Activated naive CD4-positive, alpha-beta T cell treated with Interleukin-2 at 50 U/mL for 16 hours (primary cell): ENCODE measurements at places on chromosomes 12 and 14.

GRCh38 chr14:95056476-95056875 lies 100.9 kb downstream of the DICER1 start:
- no peak for DNase-seq

GRCh38 chr12:102769323-102769916 lies 147.6 kb downstream of the PAH start:
- DNase-seq: peak; percentile 6

DNA sequence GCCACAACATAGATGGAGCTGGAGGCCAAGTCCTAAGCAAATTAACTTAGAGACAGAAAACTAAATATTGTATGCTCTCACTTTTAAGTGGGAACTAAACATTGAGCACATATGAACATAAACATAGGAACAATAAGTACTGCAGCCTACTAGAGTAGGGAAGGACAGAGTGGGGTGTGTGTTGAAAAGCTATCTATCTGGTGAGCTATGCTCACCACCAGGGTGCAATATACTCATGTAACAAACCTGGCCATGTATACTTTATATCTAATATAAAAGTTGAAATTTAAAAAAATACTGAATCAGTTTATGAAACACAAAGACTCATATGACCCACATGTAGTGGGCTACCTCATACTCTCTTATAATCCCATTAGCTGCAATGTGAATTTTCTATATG lies 1305.0 kb downstream of the LRFN5 start:
- no peak for DNase-seq

DNA sequence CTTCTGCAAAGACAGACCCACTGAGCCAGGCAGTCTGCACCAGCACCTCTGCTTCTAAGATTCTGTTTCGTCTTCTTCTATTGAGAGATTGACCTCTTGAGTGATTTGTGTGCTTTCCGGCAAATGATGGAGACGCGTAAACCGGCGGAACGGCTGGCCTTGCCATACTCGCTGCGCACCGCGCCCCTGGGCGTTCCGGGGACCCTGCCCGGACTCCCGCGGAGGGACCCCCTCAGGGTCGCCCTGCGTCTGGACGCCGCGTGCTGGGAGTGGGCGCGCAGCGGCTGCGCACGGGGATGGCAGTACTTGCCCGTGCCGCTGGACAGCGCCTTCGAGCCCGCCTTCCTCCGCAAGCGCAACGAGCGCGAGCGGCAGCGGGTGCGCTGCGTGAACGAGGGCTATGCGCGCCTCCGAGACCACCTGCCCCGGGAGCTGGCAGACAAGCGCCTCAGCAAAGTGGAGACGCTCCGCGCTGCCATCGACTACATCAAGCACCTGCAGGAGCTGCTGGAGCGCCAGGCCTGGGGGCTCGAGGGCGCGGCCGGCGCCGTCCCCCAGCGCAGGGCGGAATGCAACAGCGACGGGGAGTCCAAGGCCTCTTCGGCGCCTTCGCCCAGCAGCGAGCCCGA lies 703 bp downstream of the ASCL4 start:
- no peak for DNase-seq

DNA sequence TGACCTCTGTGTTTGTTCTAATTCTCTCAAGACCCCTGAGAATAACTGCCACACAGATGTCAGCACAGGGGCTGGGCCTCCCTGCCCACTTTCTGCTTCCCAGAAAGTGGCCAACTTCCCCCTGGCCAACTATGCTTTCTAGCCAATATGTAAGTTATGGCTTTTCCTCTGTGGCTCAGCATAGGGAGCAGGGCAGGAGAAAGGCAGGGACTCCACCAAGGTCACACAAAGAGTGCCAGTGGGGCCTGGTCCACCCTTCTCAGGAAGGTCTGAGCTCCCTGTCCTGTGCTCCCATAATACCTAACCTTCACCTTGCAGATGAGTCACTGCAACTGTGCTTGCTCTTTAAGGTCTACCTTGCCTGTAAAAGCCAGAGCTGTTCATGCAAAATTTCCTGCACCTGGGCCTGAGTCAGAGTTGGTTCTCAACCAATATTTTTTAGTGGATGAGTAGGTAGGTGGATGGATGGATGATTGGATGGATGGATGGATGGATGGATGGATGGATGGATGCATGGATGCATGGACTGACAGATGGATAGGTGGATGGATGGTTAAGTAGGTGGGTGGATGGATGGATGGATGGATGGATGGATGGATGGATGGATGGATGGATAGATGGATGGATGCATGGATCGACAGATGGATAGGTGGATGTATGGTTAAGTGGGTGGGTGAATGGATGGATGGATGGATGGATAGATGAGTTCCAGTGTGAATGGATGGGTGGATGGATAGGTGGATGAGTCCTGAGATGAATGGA lies 64.2 kb downstream of the DIO3 start:
- no peak for DNase-seq

GRCh38 chr14:105292826-105293711 lies 7.7 kb downstream of the BRF1 start:
- peak; percentile 32 for DNase-seq

- no peak for DNase-seq
These were observed 8.8 kb upstream of the TUBA1C start for GRCh38 chr12:49255857-49256637.

GRCh38 chr14:67705211-67705610 lies 3.5 kb downstream of the RDH12 start:
- DNase-seq: no peak

GRCh38 chr14:100159865-100160533 lies 554 bp upstream of the DEGS2 start:
- DNase-seq: no peak

- DNase-seq: no peak
These were observed 12.7 kb upstream of the KRT77 start for GRCh38 chr12:52716061-52716460.

DNA sequence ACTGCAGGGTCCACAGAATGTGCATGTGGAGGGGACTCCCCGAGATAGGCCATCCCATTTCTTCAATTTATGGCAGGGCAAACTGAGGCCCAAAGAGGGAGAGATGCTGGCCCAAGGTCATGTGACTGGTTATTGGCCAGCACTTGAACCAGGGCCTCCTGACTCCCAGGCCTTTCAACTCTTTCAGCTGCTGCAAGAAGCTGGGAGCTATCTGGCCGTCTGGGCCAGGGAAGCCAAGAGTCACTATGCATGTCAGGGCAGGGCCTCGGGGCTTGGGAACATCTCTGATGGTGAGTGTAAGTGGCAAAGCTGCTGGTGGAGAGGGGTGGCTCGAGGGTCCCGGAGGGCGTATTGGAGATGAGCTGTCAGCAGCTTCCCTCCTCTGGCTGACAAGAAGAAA lies 9.5 kb upstream of the LTBP2 start:
- DNase-seq: no peak

DNA sequence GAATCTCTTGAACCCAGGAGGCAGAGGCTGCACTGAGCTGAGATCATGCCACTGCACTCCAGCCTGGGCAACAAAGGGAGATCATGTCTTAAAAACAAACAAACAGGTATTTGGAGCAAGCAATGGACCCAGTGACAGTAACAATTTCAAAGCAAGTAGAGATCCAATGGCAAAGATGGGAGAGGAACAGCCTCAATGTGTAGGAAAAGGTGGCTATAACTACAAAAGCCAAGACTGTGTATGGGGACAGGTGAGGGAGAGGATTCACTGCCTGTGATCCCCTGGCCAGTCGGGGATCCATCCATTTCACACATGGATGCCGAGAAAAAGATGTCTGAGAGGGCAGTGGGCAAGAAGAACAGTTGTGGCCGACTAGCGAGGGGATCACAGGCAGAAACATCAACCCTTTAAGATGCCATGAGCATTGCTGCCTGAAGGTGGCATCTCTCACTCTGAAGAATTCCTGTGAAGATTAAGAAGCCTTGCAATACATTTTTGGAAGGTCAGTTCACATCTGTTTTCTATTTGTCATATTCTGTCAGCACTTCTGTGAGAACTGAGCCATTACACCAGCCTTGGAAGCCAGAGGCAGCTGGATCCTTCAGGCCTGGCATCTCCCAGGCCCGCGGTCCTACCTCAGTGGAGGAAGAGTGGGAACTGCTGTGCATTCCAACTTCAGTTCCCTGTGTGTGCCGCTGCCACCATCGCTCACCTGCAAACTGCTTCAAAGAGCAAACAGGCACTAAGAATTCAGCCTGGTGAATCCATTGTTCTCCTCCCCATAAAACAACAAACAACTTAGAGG lies 54.5 kb upstream of the FRS2 start:
- DNase-seq: no peak

- no peak for DNase-seq
These were observed 28.7 kb downstream of the UBE2N start for GRCh38 chr12:93413064-93413463.

DNA sequence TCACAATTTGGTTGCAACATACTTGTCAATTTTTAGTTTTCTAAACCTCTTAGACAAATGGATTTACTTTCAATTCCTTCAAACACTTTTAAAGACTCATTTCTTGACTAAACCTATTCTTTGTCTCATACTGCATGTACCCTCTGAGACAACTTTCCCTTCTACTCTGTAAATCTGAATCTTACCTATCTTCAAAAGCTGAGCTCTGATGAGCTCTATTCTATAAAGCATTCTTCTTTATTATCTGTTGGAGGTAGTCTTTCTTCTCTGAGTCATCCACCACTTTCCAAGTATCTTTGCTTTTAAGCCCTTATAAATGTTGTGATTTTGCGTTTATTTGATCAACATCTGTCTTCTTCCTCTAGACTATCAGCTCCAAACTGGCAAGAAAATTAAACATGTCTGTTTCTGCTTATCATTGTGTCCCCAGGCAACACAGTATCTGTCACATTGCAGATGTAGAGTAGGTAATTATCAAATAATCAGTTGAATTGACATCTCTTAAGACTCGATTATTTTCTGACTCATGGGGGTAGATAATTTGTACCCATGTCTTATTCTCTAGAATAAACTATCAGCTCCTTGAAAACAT lies 265.6 kb upstream of the FAR2 start:
- DNase-seq: no peak

DNA sequence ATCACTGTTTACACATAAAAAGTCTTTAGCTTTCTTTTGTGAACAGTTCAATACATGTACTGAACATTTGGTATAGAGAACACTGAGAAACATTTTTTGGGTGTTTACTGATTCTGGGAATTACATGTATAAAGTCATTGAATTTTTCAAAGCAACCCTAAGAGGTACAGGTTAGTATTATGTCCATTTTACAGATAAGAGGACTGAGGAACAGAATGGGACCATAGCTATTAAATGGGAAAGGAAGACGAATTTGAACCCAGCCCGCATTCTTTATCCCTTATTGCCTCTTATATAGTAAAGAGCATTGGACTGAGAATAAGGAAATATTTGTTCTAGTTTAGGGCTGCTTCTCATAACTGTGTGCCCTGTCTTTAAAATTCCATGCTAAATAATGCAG lies 889 bp upstream of the KANSL2 start:
- no peak for DNase-seq

GRCh38 chr14:101797856-101798255 lies 36.3 kb downstream of the PPP2R5C start:
- no peak for DNase-seq

DNA sequence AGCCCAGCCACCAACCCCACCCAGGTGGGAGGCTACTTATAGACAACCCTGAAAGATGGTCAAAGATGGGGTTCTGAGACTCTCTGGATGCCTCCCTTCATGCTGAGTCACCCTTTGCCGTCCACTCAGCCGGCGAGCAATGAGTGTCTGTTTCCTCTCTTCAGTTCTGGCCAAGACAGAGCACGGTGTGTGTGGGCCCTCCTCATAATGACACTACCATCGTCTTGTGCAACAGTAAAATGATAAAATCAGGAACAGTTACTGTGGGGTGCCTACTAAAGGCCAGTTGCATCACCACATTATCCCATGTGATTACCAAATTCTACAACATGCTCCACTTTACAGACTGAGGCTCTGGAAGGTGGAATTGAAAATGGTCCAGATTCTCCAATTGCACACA lies 7.0 kb upstream of the BDKRB1 start:
- no peak for DNase-seq

GRCh38 chr12:130990034-130990433 lies 36.3 kb downstream of the ADGRD1 start:
- no peak for DNase-seq

DNA sequence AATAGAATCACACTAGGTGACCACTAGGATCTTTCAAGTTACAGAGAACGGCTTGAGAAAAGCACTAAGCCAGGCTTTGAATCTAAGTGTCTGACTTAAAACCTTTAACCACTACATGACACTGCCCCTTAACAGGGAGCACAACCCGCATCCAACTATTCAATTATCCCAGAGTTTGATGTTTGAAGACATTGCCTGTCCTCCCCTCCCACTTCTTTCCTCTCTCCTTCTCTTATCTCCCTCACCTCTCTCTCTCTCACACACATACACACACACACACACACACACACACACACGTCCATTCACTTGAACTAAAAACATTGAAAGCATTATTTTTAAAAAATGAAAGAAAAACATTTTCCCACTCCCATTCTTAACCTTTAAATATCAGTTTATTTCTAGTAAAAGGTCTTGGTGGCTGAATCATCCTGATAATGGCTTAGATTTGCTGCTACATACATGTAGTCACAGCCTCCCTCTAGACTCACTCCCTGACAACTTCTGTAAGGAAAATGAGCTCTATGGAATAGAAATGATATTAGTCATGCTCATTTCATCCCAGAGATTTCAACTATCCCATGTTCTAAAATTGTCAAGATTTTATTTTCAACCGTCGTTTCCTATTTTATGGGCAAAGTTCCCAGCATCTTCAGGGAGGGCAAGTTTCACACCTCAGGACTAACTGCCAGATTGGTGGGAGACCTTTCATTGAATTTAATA lies 53.5 kb upstream of the RAP1B start:
- no peak for DNase-seq

DNA sequence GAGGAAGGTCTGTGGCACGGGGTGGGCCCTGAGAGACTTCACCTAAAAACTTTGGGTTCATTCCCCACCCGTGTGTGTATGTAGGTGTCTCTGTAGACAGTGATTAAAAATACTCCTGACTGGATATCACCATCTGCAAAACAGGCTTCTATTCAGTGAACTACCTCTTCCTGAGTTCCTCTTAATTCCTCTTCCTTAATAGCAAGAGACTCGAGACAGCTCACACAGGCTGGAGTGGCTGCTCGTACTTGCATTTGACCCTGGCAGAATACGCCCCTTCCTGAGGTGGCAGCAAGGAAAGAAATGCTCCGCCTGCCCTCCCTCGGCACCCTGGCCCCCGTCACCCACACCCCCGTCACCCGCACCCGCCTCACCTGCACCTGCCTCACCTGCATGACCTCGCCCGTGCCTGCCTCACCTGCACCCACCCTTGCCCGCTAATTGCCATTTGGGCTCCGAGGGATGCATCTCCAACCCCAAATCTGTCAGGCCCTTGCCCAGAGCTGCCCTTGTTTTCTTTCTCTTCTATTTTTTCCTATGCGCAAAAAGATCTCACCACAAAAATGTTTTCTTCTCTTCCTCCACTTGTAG lies 90.0 kb downstream of the FBXL14 start:
- DNase-seq: no peak

DNA sequence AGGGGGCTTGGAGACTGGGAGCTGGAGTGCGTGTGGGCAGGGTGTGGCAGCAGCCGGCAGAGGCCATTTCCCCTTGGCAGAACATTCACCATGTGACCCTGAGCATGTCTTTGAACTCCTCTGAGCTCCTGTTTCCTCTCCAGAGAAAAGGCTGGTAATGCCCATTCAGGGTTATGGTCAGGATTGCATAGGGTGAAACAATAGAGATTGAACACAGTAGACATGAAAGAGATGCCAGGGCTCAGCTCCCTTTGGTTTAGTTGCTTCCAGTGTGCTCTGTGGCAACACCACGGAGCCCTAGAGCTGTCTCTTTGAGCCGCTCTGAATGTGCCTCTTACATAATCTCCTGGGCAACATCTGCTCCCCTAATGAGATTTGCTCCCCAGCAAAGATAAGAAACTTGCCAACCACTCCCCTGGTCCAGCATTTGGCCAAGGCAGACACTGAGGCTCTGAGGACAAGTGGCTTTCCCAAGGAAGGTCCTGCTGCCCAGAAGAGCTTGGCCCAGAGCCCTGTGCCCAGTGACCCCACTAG lies 4.6 kb downstream of the IFI27 start:
- no peak for DNase-seq
